ELF-1 (cell line): ENCODE measurements at places on chromosomes 1 and 21.
A peak's percentile ranks its signal among the peaks of the same experiment; 100 is the strongest.

DNA sequence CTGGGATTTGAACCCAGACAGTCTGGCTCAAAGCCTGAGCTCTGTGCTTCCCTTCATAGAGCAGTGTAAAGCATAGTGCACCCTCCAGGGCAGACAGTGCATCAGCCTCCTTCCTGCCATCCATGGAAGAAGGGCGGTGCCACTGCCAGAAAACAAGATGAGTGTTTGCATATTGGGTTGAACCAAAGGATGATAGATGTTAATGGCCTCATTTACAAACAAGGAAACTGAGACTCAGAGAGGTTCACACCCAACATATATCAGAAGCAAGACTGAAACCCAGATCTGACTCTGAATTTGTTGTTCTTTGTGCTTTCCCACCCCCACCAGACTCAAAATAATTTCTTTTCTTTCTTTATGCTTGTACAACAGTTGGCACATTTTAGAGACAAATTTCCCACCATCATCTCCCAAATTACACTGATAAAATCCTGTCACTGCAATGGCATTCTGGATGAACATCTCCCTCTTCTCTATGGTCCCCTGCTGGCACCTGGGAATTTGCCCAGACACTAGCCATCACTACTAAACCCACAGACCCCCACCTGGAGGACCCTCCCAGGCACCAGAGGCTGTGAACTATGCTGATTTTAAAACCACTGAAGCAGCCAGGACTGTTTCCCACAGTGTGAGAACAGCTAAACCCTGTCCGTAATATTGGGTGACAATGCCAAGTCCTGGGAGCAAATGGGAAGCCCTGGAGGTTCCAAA, 45.4 kb upstream of the MPZL1 start:
- DNase-seq, result no peak

DNA sequence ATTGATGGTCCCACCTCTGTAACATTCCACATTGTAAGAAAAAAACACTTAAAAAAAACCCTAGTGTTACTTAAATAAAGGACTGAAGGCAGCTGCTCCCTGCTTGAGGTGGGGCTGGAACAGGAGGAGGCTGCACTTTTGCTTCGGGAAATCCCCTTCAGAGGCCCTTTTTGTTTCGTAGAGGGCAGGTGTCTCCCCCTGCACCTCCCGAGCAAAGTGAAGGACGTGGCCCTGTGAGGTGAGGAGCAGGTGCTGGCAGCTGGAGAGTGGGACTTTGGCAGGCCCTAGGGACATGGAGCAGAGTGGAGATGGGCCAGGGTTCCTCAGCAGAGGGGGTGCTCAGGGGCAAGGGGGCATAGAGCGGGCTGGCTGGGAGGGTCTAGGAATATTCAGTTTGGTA, 33.4 kb upstream of the WNT4 start:
- DNase-seq, result no peak

- peak; percentile 27 for DNase-seq
These were observed 3.9 kb upstream of the LEFTY2 start for GRCh38 chr1:225944951-225945350.

DNA sequence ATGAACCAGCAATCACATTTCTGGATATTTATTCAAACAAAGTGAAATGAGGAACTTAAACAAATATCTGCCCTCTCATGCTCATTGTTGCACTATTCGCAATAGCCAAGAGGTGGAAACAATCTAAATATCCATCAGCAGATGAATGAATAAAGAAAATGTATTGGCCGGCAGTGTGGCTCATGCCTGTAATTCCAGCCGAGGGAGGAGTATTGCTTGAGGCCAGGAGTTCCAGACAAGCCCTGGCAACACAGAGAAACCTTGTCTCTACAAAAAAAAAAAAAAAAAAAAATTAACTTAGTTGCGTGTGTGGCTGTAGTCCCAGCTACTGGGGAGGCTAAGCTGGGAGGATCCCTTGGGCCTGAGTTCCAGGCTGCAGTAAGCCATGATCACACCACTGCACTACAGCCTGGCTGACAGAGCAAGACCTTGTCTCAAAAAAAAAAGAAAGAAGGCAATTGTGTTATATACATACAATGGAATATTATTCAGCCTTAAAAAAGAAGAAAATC, 191.4 kb downstream of the AKT3 start:
- no peak for DNase-seq

- no peak for DNase-seq
These were observed 3.6 kb downstream of the OSBPL9 start for GRCh38 chr1:51620470-51620869.

- DNase-seq, result peak; percentile 24
These were observed 532 bp downstream of the CSF1 start for GRCh38 chr1:109910963-109911798.

GRCh38 chr1:97989094-97989680, 68.4 kb upstream of the DPYD start:
- no peak for DNase-seq
